ENCODE measurements at places on chromosomes 7 and 10.

DNA sequence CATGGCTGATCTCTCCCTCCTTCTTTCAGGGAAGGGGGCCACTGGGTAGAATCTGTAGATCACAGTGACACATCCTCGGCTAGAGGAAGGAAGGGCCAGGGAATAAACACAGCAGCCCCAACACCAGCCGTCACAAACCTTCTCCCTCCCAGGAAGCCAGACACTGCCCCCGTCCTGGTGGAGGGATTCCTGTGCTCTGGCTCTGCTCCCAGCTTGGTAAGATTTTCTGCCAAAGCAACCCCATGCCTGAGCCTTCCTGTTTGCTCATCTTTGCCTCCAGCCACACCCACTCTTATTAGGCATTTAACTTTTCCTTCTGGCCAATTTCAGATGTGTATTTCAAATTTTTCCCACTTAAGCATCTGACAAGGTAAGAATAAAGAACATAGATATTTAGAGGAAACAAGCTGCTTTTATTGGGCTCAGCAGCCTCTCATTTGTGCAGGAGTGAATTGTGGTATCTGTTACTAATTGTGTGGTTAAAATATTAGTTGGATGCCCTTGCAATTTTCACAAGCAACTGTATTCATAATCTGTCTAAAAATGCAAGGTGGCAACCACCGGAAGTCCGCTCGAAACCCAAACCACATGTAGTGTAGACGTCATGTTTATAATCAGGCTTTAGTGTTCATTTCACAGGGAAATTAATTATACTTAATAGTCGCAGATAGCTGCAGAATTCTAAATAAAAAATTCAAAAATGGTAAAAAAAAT lies 13.2 kb upstream of the NPS start:
- no peak for DNase-seq

GRCh38 chr10:4278186-4278585 lies 493.2 kb upstream of the KLF6 start:
- DNase-seq = no peak

- no peak for DNase-seq
These were observed 157.5 kb upstream of the PDE1C start for GRCh38 chr7:32227746-32228145.

GRCh38 chr7:51068401-51068800 lies 248.2 kb downstream of the COBL start:
- no peak for DNase-seq

DNA sequence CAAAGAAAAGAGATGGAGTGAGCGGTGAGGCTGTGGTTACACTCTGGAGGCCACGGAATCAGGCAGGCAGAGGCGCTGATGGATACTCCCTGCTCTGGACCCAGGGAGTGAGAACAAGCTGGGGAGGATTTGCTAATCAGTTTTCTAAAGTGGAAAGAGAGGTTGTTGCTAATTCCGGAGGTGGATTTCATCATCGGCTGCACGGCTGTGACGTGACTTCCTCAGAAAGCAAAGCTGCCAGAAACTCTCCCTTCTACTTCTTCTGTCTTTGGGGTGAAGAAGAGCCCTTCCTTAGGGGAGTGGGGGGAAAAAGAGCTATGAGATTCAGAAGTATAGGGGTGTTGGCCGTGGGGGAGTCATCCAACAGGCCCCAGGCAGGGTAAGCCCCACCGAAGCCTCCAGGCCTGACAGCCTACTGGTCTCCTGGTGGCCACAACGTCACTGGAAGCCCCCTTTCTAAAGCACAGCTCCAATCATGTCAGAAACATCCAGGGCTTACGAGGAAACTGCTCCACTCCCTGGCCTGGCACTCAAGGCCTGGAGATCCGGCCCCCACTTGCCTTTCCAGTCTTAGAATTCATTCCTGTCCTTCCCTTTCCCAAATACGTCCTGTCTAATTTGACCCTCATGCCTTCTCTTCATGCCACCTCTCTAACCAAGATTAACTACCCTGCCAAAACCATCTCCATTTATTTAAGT lies 114.5 kb downstream of the HIP1 start:
- DNase-seq = no peak

GRCh38 chr7:4794591-4795350 lies 19.3 kb downstream of the AP5Z1 start:
- DNase-seq = no peak

GRCh38 chr10:26780106-26780792 lies 80.5 kb downstream of the ABI1 start:
- DNase-seq = no peak

GRCh38 chr10:124735491-124736286 lies 8.5 kb downstream of the FAM53B start:
- DNase-seq = no peak

GRCh38 chr7:127950233-127950935 lies 80.9 kb downstream of the LRRC4 start:
- DNase-seq = no peak

DNA sequence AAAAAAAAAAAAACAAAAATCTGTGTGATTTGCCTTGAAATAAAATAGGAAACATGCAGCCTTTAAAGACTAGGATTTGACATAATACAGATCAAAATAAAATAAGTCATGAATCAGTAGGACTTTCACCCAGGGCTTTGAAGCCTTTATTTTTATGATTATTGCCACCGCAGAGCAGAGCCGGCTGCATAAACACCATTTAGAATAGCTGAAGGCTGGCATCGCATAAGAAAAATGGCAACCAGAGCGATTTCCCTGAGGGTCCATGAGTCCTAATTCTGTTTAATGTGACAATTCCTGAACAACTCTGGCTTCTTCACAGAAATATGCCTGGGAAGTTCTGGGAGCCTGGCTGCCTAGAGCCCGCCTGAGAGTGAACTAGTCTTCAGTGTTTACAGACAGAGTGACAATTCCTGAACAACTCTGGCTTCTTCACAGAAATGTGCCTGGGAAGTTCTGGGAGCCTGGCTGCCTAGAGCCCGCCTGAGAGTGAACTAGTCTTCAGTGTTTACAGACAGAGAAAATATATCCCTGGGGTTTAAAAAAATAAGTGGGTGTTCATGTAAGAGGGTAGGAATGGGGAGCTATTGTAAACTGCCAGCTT lies 112.0 kb downstream of the EEPD1 start:
- DNase-seq = no peak

- peak; percentile 86 for DNase-seq
These were observed at the start of gene TAF3 for GRCh38 chr10:7818295-7819120. Gene TAF3 (plus strand): TSS chr10:7818505. CDS start chr10:7818710, 205 bp downstream.

- no peak for DNase-seq
These were observed 77.9 kb downstream of the DNAJB6 start for GRCh38 chr7:157414702-157415096.

GRCh38 chr10:129756912-129757901 lies 206.9 kb downstream of the EBF3 start:
- DNase-seq = no peak

DNA sequence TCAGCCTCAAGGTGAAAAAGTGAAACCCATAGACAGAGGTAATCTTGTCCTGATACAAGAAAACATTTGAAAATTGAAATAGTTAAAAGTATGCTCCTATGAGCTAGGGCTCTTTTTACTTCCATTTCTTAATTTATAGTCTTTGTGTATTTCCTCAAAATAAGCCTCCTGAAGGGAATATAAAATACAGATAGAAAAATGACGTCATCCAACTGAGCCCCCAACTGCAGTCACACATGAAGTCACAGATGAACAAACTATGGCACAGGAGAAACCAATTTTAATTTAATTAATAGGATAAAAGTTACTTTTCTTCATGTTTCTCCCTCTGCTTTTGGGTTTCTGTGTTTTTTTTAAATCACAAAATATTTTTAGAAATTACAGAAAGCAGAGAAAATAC lies 280.3 kb downstream of the HTR7 start:
- no peak for DNase-seq

- DNase-seq = no peak
These were observed 196.1 kb upstream of the GALNT17 start for GRCh38 chr7:70935854-70936253.

- DNase-seq = peak; percentile 20
These were observed 64.4 kb upstream of the AHR start for GRCh38 chr7:17234030-17234397.

GRCh38 chr10:104447906-104448305 lies 94.3 kb downstream of the CFAP58 start:
- no peak for DNase-seq

GRCh38 chr7:122412883-122413282 lies 108.3 kb upstream of the FEZF1 start:
- DNase-seq = no peak

DNA sequence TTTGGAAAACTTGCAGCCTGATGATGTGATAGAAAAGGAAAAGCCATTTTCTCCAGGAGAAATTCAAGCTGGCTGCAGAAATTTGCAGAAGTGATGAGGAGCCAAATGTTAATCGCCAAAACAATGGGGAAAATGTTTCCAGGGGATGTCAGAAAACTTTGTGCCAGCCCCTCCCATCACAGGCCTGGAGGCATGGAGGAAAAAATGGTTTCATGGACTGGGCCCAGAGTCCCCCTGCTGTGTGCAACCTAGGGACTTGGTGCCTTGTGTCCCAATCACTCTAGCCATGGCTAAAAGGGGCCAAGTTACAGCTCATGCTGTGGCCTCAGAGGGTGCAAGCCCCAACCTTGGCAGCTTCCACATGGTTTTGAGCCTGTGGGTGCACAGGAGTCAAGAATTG lies 41.0 kb downstream of the ADD3 start:
- no peak for DNase-seq

DNA sequence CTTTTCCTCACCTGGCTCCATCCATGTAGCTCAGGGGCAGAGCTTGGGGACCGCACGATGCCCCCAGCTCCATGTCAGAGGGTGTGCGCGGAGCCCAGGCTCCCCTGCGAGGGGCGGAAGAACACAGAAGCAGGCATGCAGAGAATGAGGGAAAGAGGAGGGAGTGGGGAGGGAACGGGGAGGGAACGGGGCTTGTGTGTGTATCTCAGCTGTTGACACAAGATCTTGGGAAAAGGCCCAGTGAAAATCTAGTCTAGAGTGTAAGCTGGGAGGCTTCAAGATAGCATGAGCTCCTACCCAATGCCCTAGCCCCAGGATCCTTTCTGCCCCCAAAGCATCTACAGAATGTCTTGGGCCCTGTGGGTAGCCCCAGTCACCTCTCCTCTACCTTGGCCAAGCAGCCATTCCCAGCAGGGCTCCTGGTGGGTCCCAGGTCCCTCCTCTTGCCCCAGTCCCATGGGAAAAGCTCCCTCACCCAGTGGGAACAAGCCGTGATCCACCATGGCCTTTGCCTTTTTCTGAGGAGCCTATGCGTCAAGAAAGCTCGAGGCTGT lies 25.1 kb upstream of the NDST2 start:
- DNase-seq = no peak

DNA sequence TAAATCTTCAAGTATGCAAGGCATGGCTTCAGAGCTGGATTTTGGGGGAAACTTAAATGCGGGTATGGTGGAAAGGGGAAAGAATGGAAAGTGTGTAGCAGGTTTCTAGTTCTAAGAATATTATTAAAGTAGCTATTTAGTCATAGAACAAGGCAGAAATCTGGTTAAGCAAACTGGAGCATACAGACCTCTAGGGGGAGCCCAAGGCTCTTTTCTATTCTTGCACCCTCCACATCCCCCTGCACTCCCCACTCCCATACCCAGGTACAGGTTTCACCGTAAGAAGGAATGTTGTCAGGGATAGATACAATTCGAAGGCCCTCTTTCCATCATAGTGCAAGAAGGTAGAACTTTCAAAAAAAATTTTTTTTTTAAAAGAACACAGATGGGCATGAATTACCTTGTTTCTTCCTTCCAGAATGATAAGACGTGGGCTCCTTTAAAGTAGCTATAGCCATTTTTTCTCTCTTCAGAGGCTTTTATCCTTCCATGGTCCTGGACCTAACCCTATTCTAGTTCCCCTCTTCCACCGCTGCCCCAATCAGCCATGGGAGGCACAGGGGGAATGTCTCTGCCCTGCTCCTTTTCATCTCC lies 41.5 kb upstream of the SMIM30 start:
- DNase-seq = no peak

- no peak for DNase-seq
These were observed 5.5 kb downstream of the SFRP5 start for GRCh38 chr10:97766106-97766810.

DNA sequence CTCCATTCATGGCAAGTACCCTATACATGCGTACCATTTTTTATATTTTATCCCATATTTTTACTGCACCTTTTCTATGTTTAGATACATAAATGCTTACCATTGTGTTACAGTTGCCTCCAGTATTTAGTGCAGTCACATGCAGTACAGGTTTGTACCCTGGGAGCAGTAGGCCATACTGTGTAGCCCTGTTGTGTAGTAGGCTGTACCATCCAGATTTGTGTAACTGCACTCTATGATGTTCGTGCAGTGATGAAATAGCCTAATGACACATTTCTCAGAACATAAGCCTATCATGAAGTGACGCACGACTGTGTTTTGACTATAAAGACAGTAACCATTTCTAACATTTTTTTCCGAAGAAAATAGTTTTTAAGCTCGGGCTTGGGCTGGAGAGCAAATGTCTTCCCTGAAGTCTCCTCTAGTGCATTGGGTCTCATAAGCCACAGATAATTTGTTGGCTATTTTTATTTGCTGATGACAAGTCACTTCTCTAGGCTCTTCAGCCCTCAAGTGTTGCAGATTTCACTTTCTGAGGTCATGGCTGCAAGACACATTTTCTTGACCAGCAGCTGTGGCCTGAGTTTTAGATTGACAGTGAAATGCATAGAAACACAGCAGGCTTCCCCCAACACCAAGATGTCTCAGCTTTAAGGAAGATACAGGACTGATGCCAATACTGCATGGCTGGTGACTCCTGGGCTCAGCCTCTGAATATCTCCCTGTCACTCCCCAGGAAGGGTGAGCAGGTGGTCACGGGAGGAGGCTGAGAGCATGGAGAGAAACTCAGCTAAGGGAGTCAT lies 26.9 kb downstream of the EPDR1 start:
- no peak for DNase-seq

GRCh38 chr7:17069146-17069545 lies 187.4 kb upstream of the AGR3 start:
- no peak for DNase-seq

DNA sequence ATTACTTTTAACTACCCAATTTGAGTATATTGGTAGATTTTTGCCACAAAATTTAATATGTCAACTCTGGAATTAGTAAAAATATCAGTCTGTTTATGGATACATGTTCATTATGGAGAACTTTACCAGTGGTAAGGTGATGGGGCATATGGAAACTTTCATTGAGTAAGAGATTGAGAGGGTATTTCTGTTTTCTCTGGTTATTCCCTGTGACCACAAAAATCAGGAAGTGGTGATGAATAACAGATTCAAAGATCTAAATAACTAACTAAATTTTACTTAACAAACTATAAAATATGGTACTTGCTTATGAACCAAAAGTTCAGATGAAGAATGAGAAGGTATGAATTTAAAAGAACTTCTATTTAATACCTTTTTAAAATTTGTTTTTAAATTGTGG lies 22.1 kb upstream of the STEAP4 start:
- no peak for DNase-seq

- no peak for DNase-seq
These were observed 158.0 kb downstream of the TRIL start for GRCh38 chr7:28800150-28800549.

DNA sequence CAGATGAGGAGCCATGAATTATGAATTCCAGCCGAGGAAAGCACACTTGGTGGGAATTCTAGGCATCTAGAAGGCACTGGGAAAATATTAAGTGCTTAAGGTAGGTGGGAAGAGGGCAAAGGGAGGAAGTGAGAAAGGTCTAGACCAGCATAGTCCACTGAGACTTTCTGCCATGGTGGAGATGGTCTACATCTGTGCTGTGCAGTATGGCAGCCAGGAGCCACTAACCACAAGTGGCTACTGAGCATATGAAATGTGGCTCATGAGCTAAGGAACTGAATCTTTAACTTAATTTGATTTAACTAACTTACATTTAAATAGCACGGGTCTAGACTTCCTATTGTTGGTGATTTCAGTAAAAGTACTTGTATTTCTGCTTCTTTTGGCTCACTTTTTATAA lies 82.5 kb upstream of the SEM1 start:
- no peak for DNase-seq

- DNase-seq = no peak
These were observed 256.3 kb downstream of the POU6F2 start for GRCh38 chr7:39233851-39234529.
